ENCODE measurements at places on chromosomes 1 and 21. TPM values are rescaled to one million over a fixed set of nuclear protein-coding genes. Genes with fewer than 3 reads are reported as not detected.

C1orf105 gene
- 22.0 TPM for total RNA-seq

GPX7 gene
- 8.2 TPM for total RNA-seq

PRKCZ gene
- total RNA-seq: 16.5 TPM

OR2L3 gene
- not detected for total RNA-seq

CFHR3 gene
- 0.21 TPM for total RNA-seq

LRRC38 gene
- 1.7 TPM for total RNA-seq

SV2A gene
- total RNA-seq: 0.25 TPM

ST6GALNAC3 gene
- total RNA-seq: 2.5 TPM

LRIF1 gene
- total RNA-seq: 15.7 TPM
